ENCODE measurements at places on chromosomes 1 and 21. TPM values are rescaled to one million over a fixed set of nuclear protein-coding genes. Genes with fewer than 3 reads are reported as not detected.

NEXN gene
- total RNA-seq = 188 TPM

KCNE1 gene
- total RNA-seq = 3.6 TPM

NBPF4 gene
- total RNA-seq = not detected

OR2L8 gene
- total RNA-seq = not detected
